ENCODE measurements at places on chromosomes 3 and 15.

GRCh38 chr15:25439369-25439836 lies 579 bp upstream of the UBE3A start:
- no peak for DNase-seq

- DNase-seq: no peak
Observed at GRCh38 chr3:44510000-44510368, 32.5 kb upstream of the ZNF445 start.

DNA sequence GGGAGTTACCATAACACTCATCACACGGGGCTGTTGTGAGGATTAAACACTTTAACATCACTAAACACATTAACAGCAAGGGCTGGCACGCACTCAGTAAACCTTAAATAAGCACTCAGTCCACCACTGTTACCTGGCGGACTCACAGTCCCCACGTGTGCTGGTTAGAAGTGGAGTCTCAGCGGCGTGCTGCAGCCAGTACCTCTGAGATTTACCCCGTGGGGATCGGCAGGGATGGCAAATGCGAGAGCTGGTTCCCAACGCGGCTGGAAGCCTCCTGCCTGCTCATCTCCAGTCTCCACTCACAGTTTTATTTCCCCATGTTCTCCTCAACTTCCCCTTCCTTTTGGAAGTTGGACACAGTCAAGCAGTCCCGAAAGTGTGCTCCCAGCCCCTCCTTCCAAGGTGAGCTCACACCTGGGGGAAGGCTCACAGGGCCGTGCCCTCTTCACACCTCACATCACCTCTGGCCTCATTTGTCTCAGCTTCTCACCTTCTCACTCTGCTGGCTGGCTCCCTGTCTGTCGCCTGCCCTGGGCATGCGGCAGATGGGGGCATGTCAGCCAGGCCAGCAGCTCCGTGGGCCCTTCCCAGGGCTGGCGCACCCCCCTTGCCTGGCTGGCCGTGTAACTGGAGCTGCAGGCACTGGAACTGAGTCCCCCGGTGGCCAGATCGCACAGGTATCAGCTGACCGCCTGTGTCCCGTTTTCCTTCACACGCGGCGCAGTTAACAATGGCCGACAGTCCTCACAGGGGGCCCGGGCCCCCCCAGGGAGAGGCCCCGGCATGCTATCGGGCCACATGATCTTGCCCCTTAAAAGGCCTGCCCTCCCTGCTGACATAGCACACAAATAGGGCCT lies 87.1 kb downstream of the WNT7A start:
- DNase-seq: no peak

DNA sequence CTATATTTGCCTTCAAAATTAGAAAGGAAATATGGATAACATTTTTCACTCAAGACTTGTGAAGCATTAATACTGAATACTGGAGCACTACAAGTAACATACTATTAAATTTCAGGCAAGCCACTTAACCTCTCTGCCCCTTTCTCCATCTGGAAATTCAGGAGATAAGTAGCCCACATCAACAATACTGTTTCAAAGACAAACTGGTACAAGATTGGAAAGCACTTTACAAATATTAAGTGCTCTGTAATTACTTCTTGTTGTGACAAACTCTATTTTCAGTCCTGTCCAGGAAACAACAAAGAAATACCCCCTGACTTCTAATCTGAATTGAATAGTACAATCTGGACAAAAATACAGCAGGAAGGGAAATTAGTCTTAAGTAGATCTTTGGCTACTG lies 49.3 kb downstream of the TMEM212 start:
- DNase-seq: no peak

GRCh38 chr3:172624999-172625398 lies 85.9 kb downstream of the NCEH1 start:
- no peak for DNase-seq

DNA sequence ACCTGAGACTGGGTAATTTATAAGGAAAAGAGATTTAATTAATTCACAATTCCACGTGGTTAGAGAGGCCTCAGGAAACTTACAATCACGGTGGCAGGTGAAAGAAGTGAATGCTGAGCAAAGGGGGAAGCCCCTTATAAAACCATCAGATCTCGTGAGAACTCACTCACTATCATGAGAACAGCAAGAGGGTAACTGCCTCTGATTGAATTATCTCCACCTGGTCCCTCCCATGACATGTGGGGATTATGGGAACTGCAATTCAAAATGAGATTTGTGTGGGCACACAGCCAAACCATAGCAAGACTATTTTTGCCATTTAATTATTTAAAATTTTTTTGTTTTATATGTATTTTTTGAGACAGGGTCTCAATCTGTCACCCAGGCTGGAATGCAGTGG lies 27.0 kb upstream of the KCTD6 start:
- no peak for DNase-seq

GRCh38 chr3:178263236-178263916 lies 272.9 kb upstream of the KCNMB2 start:
- DNase-seq: no peak

DNA sequence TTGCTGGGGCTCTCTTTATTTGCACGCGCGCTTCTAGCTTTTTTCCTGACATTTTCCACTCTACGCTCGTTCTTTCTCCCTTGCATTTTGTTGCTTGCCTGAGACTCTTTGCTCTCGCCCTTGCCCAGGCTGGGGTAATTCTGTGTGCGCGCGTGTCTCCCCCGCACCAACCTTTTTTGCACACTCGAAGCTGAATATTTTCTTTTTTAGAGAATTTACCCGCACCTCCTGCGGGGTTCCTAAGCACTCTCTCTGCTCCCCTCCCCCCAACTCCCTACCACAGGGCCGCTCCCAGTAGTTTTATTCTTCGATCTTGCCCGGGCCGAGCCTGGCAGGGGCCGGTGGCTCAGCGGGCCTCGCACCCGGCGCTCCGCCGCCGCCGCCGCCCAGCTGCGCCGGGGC lies 732 bp downstream of the FAM43A start:
- DNase-seq: no peak

DNA sequence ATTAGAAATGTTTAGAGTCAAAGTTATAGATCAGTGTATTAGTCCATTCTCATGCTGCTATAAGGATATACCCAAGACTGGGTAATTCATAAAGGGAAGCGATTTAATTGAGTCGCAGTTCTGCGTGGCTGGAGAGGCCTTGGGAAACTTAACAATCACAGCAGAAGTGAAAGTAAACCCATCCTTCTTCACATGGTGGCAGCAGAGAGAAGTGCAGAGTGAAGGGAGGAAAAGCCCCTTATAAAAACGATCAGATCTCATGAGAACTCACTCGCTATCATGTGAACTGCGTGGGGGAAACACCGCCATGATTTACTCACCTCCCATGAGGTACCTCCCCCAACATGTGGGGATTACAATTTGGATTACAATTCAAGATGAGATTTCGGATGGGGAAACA lies 871.5 kb downstream of the DIPK2A start:
- no peak for DNase-seq

DNA sequence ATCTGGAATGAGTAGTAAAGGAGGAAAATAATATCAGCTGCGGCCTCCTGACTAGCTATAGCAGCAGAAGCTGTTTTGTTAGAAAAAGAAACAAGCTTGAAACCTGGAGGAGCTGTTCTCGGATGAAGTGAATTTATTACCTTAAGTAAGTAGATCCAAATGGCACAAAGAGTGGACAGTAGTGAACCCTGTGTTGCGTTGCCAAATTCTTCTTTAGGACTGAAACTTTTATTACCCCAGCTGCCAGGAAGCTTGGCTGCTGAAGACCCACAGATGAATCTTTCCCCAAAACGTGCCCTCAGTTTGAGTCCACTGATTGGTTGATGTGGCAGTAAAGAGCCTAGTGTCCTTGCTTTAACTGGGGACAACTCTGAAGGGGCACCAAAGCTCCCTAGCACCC lies 366.8 kb upstream of the GBE1 start:
- no peak for DNase-seq

- no peak for DNase-seq
Observed at GRCh38 chr15:95580121-95580520, 750.4 kb upstream of the NR2F2 start.

- no peak for DNase-seq
Observed at GRCh38 chr3:13098192-13098988, 25.2 kb upstream of the IQSEC1 start.

GRCh38 chr3:149964291-149964690 lies 6.4 kb downstream of the PFN2 start:
- no peak for DNase-seq

DNA sequence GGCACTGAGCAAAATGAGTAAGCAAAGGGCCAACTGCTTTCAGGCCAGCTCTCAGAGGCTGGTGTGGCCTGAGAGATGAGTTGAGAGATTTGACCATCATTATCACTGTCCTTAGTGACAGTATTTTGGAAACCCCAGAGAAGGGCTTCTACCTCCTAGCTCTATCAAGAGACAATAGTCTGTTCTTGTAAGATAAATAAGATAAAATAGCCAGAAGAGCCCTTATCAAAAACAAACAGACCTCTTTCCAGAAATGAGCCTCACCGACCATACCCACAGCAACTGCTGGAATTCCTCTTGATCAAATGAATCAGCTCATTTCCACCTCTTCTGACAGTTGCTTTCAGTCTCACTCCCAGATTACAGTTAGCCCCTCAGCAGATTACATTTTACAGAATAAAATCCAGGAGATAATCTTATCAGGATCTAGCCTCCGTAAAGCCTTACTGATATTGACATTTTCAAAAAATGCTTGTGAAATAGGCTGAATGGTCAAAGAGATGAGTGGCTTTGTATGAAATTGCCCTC lies 4.5 kb downstream of the HDC start:
- DNase-seq: no peak

DNA sequence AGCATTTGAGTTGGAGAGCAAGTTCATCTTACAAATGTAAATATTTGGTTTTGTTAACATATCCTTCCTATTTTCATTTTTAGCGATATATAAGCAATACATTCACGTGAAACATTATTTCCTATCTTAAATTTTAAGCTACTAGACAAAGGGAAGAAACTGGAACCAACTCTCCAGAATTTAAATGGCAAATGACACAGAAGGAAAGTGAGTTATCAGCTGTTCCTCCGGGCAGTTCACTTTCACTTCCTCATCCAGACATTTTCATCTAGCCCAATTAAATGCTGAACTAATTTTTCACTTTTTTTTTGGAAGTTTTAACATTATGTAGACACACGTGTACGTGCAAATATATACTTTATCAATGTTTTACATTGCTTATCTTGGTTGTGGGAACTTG lies 58.7 kb downstream of the MORC1 start:
- no peak for DNase-seq

GRCh38 chr15:29990035-29990434 lies 92.7 kb upstream of the GOLGA8J start:
- DNase-seq: no peak

- DNase-seq: peak; percentile 29
Observed at GRCh38 chr3:127035677-127036076, 52.8 kb downstream of the PLXNA1 start.

- DNase-seq: no peak
Observed at GRCh38 chr3:16224325-16224724, 40.4 kb downstream of the DPH3 start.

DNA sequence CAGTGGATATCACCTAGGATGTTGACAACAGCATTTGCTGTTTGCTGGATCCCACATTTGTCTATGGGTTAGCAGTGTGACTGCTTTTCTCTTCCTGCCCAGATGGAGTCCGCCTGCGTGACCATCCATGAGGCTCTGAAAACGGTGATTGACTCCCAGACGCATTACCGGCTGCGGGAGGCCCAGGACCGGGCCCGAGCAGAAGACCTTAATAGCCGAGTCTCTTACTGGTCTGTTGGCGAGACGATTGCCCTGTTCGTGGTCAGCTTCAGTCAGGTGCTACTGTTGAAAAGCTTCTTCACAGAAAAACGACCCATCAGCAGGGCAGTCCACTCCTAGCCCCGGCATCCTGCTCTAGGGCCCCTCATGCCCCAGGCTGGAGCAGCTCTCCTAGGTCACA lies 11.0 kb downstream of the TMED3 start:
- DNase-seq: no peak

GRCh38 chr3:138493804-138494606 lies 59.6 kb downstream of the ESYT3 start:
- peak; percentile 34 for DNase-seq

DNA sequence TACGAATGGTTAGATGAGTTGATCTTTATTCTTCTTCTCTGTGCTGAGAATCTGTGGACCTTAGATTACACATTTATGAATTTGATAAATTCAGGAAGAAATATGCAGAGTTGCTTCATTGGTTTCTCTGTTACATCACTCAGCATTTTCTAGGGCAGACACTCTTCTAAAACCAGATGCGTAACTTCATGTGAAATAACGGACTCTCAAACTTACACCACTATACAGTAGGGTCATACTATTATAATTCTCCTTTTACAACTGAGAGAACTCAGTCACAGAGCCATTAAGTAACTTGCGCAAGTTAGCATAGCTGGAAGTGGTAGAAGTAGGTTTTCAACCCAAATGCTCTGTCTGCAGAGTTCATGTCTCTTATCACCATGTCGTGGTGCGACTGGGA lies 5.7 kb downstream of the TMEM207 start:
- DNase-seq: no peak

GRCh38 chr3:184017672-184018423 lies at the start of gene ABCC5:
Gene ABCC5 (minus strand): TSS chr3:184017884. CDS start chr3:184014392, 3,492 bp downstream.
- peak; percentile 80 for DNase-seq

DNA sequence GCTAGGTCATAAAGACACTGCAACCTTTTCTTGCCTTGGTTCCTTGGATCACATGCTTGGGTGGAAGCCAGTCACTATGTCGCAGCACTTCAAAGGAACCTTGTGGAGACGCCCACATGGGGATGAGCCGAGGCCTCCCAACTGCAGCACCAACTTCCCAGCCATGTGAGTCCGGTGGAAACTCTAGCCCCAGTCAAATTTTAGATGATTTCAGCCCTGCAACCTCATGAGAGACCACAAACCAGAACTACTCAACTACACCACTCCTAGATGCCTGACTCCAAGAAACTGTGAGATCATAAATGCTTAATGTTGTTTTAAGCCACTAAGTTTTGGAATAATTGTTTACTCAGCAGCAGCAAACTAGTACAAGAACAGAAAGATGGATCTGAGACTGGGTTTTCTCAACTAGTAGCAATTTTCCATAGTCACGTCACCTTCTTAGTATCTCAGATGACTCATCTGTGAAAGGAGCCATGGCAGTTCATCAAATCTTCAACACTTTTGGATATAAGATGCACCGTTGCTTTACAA lies 86.5 kb downstream of the MB21D2 start:
- peak; percentile 81 for DNase-seq

GRCh38 chr3:64530434-64531049 lies 157.3 kb downstream of the ADAMTS9 start:
- DNase-seq: no peak

GRCh38 chr15:52318729-52319500 lies 23.3 kb upstream of the MYO5C start:
- no peak for DNase-seq

- no peak for DNase-seq
Observed at GRCh38 chr3:182258538-182259177, 534.6 kb upstream of the ATP11B start.
